Pancreas (tissue), 10 donors: ENCODE measurements at places on chromosomes 3 and 15. TPM values are rescaled to one million over a fixed set of nuclear protein-coding genes. Genes with fewer than 3 reads are reported as not detected.

Gene TUSC7
- not detected for polyA plus RNA-seq

Gene TAGLN3
- polyA plus RNA-seq: 14.2 TPM

Gene CD276
- polyA plus RNA-seq: 30.4 TPM

Gene SV2B
- polyA plus RNA-seq: 2.7 TPM

Gene CCR9
- not detected for polyA plus RNA-seq

Gene SUSD5
- polyA plus RNA-seq: 0.11 TPM

Gene CRABP1
- polyA plus RNA-seq: not detected

Gene SENP8
- polyA plus RNA-seq: 0.49 TPM

Gene ALPK3
- polyA plus RNA-seq: 8.1 TPM

Gene BUB1B
- polyA plus RNA-seq: 0.30 TPM

Gene TIMP4
- polyA plus RNA-seq: 2.1 TPM

Gene HAPLN3
- polyA plus RNA-seq: 3.1 TPM

Gene SLC24A5
- 0.19 TPM for polyA plus RNA-seq

Gene P2RY12
- polyA plus RNA-seq: 0.19 TPM

Gene ADGRG7
- polyA plus RNA-seq: not detected

Gene CYP8B1
- not detected for polyA plus RNA-seq

Gene ARHGEF26
- polyA plus RNA-seq: 5.2 TPM

Gene RPS17
- polyA plus RNA-seq: 2,122 TPM

Gene DUOX1
- 0.16 TPM for polyA plus RNA-seq

Gene SLC28A2
- polyA plus RNA-seq: not detected

Gene SLC9A9
- 0.57 TPM for polyA plus RNA-seq

Gene EHHADH
- polyA plus RNA-seq: 2.6 TPM

Gene TTBK2
- 2.4 TPM for polyA plus RNA-seq

Gene ACP3
- 2.1 TPM for polyA plus RNA-seq

Gene RASGRP1
- polyA plus RNA-seq: 4.7 TPM

Gene BRK1
- 48.8 TPM for polyA plus RNA-seq

Gene ARPP19
- 30.0 TPM for polyA plus RNA-seq

Gene TOPBP1
- polyA plus RNA-seq: 5.8 TPM

Gene MNS1
- 1.4 TPM for polyA plus RNA-seq

Gene CNTN4
- polyA plus RNA-seq: 7.0 TPM

Gene ATP8B4
- polyA plus RNA-seq: 1.1 TPM

Gene QTRT2
- polyA plus RNA-seq: 3.5 TPM

Gene SLC38A3
- polyA plus RNA-seq: 35.2 TPM

Gene CASR
- polyA plus RNA-seq: 24.6 TPM

Gene CLDN16
- 0.09 TPM for polyA plus RNA-seq

Gene PHC3
- polyA plus RNA-seq: 5.5 TPM

Gene REC114
- polyA plus RNA-seq: not detected

Gene DVL3
- 47.5 TPM for polyA plus RNA-seq

Gene IL17RD
- 0.52 TPM for polyA plus RNA-seq

Gene CHCHD6
- polyA plus RNA-seq: 9.1 TPM

Gene HYAL1
- 8.2 TPM for polyA plus RNA-seq

Gene DOCK3
- 1.5 TPM for polyA plus RNA-seq

Gene MUSTN1
- 63.7 TPM for polyA plus RNA-seq

Gene TRIM59
- 0.53 TPM for polyA plus RNA-seq

Gene HCLS1
- 8.1 TPM for polyA plus RNA-seq

Gene COL8A1
- 0.87 TPM for polyA plus RNA-seq

Gene EXOSC7
- 18.8 TPM for polyA plus RNA-seq

Gene GOLGA8H
- 0.33 TPM for polyA plus RNA-seq
